ENCODE measurements at places on chromosomes 16 and 17.

GRCh38 chr17:77188084-77189066, 47.6 kb downstream of the SEC14L1 start:
- DNase-seq: peak; percentile 37

DNA sequence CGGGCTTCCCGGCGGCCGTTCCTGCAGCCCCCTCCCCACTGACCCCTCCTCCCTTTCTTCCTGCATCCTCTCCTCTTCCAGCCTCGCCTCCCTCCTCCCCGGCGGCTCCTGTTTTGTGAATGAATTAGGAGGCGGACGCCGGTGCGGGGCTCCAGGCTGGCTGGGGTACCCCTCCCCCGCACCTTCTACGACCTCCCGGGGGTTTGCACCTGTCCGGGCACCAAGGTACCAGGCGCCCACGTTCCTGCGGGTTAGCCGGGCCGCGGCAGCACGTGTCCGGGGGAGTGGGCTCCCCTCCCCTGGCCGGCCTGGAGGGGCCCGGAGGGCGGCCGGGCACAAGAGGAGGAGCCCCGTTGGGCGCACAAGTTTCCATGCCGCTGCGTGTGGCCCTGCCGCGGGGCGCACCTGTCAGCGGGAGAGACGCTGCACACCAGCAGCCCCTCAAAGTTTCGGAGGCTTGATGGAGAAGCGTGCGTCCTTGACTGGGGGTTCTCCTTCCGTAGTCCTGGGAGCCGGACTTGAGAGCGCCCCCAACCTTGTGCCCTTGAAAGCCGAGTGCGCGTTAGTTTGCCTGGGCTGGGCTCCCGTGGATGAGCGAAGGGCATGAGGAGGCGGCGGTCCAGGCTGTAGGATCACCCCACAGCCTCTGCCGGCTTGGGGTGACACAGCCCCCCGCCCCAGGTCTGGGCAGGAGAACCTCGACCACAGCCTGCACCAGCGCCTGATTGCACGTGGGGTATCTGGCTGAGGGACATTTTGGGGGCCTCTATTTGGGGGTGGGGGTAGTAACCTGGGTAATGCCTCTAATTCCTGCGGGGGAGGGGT, 1.2 kb downstream of the HAS3 start:
- no peak for DNase-seq

DNA sequence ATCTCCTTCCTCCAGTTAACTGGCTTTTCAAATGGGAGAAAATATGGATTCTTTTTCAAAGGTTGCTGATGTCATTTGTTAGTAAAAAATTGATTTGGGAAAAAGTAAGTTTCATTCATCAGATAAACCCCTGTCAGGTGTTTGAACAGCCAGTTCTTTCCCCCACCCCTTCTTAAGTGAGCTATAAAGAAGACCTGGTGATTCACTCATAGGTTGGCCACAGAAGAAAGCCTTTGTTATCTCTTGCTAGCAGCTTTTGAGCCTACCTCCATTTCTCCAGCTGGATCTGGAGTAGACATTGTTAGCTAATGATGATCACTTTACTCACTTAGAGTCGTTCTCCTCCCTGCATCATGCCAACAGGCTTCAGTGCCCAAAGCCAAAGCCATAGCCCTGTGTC, 63.0 kb downstream of the NLK start:
- DNase-seq: no peak

DNA sequence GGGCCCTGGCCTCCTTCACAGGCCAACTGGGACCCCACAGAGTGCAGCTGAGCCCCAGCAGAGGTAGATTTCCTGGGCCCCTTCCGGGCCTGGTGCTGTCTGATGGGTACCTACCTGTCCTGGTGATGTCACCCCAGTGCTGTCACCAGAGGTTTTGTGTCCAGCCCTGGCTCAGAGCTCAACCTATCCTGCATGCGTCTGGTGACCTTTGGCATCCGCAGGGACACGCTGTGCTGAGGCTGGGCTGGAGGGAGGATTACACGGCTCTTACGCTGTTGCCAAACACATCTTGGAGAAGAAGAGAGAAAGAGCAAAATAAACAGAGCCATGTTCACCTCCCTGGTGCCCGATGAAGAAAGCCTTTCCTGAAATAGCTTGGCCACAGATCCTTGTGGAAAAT, 70.6 kb upstream of the MED9 start:
- DNase-seq: no peak

DNA sequence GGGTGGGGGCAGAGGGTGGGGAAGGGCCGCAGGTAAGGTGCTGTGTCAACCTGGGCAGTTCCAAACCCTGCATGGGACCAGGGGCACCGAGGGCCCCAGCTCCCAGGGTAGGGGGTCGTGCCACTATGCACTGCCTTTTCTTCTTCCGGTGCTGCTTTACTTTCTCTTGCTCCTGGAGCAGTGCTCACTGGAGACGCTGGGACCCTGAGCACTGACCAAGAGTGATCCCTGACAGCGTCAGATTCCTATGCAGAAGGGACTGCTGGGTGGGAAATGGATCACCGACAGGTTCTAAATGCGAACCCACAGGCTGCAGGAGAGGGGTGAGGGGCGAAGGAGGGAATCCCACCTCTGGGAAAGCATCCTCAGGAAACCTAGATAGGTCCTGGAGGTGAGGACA, 470.1 kb downstream of the SOX9 start:
- DNase-seq: no peak
